ENCODE measurements at places on chromosomes 1 and 21.

DNA sequence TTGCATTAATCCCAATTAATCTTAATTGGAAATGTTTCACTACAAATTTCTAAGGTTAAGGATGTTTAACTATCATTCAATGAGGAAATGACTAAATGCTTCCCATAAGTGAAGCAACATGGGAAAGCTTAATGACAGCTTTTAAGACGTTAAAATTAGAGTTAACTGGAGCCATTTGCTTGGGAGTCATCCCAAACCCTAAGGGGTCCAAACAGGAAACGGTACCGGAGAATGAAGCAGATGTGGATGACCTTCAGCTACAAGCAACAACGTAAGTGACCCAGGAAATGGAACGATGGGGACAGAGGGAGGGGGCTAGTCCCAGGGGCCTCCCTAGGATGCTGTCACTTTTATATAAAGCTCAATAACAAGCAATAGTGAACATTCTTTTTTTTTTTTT lies 62.2 kb downstream of the CAPZB start:
- peak; percentile 57 for DNase-seq

DNA sequence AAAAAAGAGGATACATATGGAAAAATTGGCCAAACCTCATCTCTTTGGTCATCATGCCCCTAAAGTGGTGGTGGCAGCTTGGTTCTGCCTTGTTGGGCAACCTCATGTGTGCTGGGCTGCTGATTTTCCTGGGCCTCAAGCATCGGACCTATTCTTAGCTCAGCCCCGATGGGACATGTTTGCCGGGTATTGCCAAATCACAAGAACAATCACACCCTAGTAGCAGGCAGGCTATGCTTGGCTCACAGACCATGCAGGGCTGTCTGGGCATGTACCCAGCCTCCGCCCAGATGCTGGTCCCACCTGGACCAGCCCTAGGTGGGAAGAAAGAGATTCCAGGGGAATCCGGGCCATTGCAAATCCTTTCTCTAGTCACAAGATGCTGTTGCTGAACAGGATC lies 189.4 kb upstream of the FGGY start:
- DNase-seq: no peak

GRCh38 chr1:41576620-41577019 lies 92.1 kb upstream of the EDN2 start:
- DNase-seq: peak; percentile 78

GRCh38 chr1:64594446-64594845 lies 124.5 kb downstream of the CACHD1 start:
- no peak for DNase-seq

- DNase-seq: no peak
Measured at GRCh38 chr1:62753031-62753965, 30.6 kb upstream of the ATG4C start.

DNA sequence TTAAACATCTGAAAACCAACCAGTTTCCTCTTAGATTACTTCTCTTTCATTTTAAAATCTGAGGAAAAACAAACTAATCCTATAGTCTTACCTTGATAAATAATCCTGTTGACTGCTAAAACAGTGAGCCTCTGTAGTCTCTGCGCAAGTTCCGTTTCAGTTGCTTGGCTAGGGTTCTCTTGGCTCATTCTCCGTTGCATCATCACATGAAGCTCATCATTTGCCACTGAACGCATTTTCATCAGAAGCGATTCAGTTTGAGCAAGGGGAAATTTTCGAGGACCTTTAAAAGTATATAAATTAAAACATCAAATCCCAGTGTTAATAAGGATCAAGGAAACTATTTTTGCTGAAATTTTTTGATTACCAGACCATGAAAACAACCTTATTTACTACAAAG lies 96.7 kb upstream of the GNG4 start:
- no peak for DNase-seq

GRCh38 chr1:191240925-191241324 lies 763.3 kb upstream of the BRINP3 start:
- DNase-seq: peak; percentile 84

DNA sequence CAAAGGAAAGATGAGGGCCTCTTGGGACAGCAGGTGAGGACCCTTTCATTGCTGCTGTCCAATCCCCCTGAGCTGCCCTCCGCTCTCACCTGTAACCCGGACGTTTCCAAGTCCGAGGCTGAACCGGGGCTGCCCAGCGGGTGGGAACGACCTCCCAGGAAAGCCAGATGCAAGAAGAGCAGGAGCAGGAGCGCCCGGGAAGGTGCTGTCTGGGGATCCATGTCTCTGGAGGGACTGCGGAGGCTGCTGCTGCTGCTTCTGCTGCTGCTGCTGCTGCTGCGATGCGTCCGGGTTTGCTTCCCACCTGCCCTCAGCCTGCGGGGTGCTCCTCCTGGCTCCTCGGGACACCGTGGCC lies at the start of gene NPPB:
NPPB (minus strand) TSS at position 333 of the 355 bp plus-strand sequence; CDS start at position 221, 112 bp downstream.
- no peak for DNase-seq

GRCh38 chr1:171794085-171794484 lies 12.6 kb downstream of the METTL13 start:
- DNase-seq: peak; percentile 87

All from fibroblast of skin of right biceps (primary cell).